ENCODE measurements at places on chromosomes 6 and 20. TPM values are rescaled to one million over a fixed set of nuclear protein-coding genes. Genes with fewer than 3 reads are reported as not detected.

GRCh38 chr6:147205690-147206600, 1.7 kb downstream of the STXBP5 start:
- no peak overlapping the region for H3K4me3 ChIP-seq
- H3K27ac ChIP-seq, result no peak overlapping the region
- H3K36me3 ChIP-seq, result no peaks in the 10 kb centered on the region

SLC16A10 gene
- 8.3 TPM for total RNA-seq

SEL1L2 gene
- not detected for total RNA-seq

SLC22A2 gene
- not detected for total RNA-seq

PRICKLE4 gene
- total RNA-seq, result 2.9 TPM

C20orf141 gene
- not detected for total RNA-seq

OGFR gene
- 73.6 TPM for total RNA-seq
